ENCODE measurements at places on chromosomes 7 and 10.

GRCh38 chr10:109743146-109743545 lies 180.2 kb downstream of the XPNPEP1 start:
- no peak for DNase-seq

GRCh38 chr7:127824682-127825081 lies 172.7 kb downstream of the SND1 start:
- no peak for DNase-seq

- no peak for DNase-seq
These were observed 147.1 kb downstream of the NEURL1 start for GRCh38 chr10:103640436-103641181.

- no peak for DNase-seq
These were observed 33.6 kb downstream of the JMJD1C start for GRCh38 chr10:63431962-63432797.

DNA sequence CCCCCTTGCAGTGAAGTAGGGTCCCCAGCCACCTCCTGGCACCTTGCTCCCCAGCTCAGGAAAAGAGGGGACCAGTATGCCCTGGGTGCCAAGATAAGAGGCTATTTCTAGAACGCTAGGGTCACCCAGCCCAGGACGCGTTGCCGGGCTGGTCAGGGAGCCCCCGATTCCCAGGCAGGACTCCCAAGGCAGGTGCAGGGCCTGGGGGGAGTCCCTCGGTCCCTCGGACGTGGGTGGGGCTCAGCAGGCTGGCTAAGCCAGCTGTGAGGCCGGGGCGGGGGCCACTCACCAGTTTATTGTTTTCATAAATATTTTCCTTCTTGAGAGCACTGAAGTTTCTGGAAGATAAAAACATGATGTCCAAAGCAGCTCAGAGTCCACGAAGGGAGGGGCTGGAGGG lies 9.3 kb downstream of the MICALL2 start:
- no peak for DNase-seq

GRCh38 chr10:22986771-22987542 lies 59.1 kb downstream of the ARMC3 start:
- no peak for DNase-seq

GRCh38 chr10:96889415-96890171 lies 57.5 kb downstream of the LCOR start:
- DNase-seq, result no peak

GRCh38 chr10:110524179-110524858 lies 26.6 kb downstream of the DUSP5 start:
- peak; percentile 25 for DNase-seq

GRCh38 chr7:27161721-27162560 lies 3.4 kb downstream of the HOXA9 start:
- peak; percentile 55 for DNase-seq

- peak; percentile 56 for DNase-seq
These were observed 97.0 kb upstream of the DDC start for GRCh38 chr7:50662041-50662694.

GRCh38 chr10:121058082-121058481 lies 206.9 kb downstream of the WDR11 start:
- DNase-seq, result no peak

DNA sequence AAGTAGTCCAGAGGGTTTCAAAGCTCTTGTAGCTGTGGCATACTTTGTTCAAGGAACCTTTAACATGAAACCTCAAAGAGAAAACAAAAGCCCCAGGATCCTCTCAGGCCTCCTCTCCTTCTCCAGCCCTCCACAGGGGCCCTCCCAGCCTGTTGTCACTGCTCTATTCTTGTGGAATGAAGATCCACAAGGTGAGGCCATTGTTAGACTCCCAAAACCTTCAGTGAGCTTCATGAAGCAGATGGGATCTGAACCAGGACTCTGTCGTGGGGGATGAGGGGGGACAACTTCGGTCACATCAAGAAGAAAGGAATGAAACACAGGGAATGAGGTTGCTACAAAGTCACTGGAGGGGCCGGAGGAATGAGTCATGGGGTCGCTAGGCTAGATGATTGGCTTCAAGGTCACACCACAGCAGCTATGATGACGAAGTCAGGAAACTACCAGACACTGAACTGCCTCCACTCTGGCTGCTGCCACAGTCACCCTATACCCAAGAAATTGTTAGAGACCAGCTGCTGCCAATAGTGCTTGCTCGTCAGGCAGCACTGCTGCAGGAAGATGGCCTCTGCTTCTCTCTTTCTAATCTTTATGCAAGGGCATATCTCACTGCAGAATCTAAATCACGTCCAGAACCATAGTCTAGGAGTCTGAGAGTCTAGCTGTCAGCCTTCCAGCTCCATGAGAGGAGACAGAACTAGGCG lies 208.8 kb downstream of the HIBADH start:
- DNase-seq, result no peak

DNA sequence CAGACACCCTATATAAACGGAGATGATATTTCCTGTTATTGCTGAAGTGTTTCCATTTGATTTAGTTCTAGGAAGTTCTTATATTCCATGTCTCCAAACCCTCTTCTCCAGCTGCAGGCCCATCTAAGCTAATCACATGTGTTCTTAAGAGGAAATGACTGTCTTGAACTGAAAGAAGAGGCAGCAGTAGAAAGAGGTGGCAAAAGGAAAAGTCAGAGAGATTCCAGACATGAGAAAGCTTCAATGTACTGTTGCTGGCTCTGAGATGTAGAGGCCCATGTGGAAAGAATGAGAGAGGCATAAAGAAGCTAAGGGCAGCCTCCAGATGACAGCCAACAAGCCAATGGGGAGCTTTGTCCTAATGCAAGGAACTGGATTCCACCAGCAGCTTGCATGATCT lies 287.2 kb downstream of the GFRA1 start:
- DNase-seq, result no peak

DNA sequence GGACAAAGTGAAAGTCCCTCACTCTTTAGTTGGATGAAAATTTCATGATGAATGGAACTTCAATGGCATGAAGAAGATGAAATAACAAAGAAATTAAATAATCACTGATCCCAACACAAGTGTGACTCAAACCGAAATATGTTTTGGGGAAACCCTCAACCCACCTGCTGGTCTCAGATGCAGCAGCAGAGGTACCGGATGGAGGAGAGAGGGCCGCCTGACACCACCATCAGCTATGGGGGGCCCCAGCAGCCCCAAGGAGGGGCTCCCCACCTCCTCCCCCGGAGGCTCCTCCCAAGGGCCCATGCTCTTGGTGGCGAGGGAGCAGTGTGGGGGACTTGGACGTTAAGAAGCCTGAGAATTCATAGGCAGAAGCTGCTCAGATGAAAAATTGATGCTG lies 137.2 kb upstream of the ADARB2 start:
- no peak for DNase-seq

DNA sequence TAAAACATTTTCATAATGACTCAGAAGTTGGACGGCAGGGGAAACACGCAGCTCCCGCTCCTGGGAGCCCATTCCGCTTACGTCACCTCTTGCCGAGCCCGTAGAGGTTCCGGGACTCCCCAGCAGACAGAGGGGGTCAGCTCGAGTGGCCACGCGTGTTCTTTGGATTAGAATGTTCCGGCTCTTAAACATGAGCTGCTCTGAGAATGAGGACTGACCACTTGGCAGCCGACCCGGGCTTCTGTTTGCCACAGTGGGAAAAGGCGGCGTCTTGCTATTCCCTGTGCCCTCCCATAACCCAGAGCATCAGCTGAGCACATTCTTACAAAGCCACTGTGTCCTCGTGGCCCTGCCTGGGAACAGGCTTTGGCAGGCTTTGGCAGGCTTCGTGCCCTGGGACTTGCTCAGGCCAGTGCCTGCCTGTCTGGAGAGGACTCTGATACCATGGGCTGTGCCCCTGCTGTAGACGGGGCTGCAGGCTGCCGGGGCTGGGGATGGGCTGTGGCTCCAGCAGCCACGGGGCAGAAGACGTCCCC lies 40.1 kb downstream of the PFKP start:
- DNase-seq, result no peak

- no peak for DNase-seq
These were observed 18.9 kb upstream of the NRBF2 start for GRCh38 chr10:63114031-63114814.

DNA sequence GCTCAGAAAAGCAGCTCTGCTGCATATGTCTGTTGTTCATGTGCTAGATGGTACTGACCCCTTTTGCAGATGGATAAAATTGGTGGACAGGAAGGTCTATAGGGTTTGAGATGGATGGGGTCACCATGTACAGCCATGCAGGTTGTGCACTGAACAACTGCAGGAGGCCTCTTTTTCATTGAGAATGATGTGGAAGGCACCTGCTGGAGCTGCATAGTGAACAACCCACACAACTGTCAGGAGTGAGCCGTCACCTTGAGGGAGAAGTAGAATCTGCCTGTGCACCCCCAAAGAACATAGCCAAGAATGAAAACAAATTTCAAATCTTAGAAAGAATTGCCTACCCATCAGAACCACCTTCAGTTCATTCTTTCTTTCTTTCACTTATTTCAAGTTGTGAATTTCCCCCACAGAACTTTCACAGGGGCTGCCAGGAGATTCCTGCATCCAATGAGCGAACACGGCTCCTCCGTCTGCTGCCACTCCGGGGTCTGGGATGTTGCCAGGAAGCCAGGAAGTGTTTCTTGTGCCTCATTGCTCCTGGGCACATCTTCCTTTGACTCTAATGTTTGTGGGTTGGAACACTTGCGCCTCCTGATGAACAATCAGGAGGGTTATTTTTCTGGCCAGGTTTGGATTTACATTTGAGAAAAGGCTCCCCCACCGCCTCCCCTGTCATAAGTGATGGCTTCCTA lies 53.7 kb upstream of the DOCK1 start:
- no peak for DNase-seq

- DNase-seq, result no peak
These were observed 301.9 kb upstream of the DGKB start for GRCh38 chr7:15204421-15204820.

DNA sequence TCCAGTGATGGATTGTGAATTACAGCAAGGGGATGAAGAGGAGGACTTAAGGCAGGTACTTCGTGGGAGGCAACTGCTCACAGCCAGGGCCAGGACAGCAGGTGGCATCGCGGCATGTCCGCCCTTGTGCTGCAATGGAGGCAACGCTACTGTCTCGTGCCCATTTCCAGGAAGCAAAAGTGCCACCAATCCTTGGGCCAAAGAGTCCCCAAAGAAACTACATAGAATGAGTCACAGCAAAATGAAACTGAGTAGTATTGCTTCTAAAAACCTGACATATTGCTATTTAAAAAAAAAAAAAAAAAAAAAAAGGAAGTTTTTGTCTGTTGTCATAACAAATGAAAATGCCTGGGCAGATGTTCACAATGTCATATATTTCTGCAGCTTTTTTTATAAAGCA lies 46.6 kb downstream of the RSU1 start:
- no peak for DNase-seq

- no peak for DNase-seq
These were observed 10.5 kb upstream of the TTYH3 start for GRCh38 chr7:2621061-2621828.

- no peak for DNase-seq
These were observed 176.8 kb upstream of the TBX20 start for GRCh38 chr7:35430547-35431153.

DNA sequence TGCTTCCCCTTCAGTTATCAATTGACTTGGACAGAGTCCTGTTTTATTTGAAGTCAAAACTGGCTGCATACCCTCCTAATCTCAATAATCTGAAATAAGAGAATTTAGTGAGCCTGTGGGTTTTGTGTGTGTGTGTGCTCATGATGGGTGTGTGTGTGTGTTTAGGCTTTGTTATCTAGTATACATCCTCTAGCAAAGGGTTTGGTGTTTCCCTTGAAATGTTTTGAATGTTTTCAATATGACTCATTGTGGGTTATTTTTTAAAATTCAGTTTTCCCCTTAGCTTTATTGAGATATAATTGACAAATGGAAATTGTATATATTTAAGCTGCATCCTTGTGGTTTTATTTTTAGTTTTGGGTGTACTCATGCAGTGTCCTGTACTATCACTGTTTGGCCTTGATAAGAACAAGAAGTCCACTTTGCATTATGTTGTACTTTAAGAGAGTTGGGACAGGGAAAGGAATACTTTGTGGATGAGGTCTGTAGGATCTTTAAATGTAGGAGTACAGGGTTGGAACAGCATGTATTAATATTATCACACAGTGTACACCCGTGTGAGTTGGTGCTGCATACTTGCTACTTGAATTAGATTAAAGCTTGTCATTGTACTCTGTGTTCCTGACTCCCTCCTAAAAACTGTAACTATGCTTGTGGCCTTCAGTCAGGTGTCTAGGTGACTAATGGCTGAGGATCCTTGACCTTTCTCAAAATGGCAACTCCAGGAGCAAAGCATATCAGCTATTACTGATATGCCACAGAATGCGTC lies 58.3 kb downstream of the VCL start:
- no peak for DNase-seq
